Activated CD4-positive, CD25-positive, alpha-beta regulatory T cell treated with anti-CD3 and anti-CD28 coated beads, Interleukin-2, amount 50 U/mL, for 24 hours (primary cell): ENCODE measurements at places on chromosomes 5 and 9.

- no peak for ATAC-seq
These were observed 46.8 kb upstream of the NXNL2 start for GRCh38 chr9:88488166-88488565.

DNA sequence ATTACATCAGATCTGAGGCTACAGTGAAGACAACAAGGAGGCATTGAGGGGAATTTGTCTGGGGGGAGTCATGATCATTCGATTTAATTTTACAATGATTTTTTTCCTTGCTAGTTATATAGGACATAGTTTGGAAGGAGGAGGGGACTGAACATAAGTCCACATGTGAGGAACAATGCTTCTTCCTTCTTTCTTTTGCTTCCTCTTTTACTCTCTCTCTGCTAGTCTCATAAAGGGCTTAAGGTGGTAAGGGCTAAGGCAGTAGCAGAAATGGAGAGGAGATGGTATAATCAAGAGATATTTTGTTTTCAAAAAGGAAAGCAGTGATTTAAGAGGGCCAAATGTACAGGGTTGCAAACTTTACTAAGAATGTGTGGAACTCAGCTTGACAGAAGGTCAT lies 64.3 kb downstream of the GRIN3A start:
- ATAC-seq: no peak

DNA sequence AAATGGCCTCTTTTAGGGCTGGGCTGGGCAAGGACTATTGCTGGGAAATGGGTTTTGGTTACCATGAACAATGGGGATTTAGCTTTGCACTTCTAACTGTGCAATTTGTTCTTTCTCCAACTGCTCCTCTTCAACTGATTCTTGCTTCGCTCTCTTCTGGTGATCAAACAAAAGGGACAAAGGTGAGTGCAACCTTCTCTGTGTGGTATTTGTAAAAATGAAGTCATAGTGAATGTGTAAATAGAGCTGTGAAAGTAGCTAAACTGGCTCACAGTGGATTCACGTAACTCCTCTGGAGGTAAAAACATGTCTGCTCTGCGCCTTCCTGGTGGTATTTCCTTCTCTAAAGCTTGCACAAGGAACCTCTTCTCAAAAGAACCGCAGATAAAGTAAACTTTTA lies 20.9 kb upstream of the SPINK14 start:
- no peak for ATAC-seq

- ATAC-seq: no peak
These were observed 478.1 kb upstream of the SMC2 start for GRCh38 chr9:103615994-103616393.

DNA sequence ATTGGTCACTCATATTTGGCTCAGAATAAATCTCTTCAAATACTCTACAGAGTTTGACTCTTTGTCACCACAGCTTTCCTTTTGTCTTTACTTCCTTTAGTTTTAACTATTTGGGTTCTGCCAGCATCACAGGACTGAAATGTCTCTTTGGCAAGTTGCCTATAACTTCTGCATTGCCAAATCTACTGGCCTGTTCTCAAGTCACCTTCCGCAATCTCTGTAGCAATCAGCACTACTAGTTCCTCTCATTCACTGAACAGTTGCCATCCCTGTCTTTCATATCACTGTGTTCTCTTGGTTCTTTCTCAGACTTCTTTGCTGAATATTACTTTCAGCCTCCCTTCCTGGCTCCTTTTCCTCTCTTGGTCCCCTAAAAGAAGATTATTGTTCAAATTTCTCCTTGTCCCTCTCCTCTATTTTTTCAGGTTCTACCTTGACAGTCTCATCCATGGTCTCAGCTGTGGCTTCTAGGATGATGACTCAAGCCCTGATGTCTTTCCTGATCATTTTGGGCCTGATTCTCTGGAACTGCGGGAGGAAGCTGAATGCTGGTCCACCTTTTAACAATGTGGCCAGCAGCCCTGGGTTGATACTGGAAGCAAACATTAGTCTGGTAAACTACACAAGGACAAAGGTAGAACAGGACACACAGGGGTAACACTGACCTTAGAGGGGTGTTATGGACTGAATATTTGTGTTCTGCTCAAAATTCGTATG lies 44.0 kb upstream of the LIFR start:
- ATAC-seq: no peak

DNA sequence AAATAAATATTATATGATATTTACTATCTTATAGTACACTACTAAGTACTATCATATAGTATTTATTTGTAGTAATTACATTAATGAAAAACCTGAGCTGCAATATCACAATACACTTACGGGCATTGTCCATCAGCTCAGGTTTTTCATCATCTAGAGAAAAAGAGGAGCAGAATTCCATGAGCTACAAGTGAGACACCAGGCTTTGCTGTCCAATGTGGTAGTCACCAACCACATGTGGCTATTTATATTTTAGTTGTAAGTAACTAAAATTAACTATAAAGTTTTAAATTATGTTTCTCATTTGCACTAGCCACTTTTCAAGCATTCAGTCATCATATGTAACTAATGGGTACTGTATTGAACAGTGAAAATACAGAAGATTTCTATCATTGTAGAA lies 13.8 kb upstream of the NRG2 start:
- ATAC-seq: no peak

DNA sequence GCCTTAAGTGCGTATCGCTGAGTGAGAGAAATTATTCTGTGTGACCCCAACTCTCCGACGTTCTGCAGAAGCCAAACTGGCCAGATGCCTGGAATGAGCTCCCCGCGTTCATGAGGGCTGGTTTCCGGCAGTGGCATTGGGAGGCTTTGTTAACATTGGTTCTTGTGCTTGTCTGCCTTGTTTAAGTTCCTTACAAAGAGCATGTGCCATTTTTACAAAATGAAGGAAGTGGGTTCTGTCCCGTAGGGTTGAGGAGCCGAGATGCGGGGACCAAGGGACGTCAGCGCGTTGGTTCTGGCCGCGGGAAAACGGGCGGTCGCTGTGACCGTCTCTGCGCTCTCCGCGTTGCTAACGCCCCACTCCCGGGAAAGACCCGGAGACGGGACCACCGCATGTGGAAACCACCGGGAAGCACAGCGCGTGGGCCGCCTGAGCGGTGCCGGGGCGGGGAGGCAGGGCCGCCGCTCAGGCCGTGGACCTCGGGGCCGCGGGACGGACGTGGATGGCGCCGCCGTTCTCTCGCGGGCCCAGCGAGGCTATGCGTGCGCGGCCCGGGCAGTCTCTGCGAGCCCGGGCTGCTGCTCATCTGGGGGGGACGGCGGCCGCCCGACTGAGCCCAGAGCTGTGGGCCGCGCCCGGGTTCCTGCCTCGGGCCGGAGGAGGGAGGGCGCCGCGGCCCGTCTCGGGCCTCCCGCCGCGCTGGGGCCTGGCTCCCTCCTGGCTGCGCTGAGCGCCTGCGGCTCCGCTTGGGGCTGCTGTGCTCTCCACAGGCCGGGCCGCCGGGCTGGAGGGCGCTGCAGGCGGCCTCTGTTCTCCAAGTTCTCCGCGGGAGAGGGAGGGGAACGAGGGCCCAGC lies 13.4 kb downstream of the RABL6 start:
- ATAC-seq: no peak

DNA sequence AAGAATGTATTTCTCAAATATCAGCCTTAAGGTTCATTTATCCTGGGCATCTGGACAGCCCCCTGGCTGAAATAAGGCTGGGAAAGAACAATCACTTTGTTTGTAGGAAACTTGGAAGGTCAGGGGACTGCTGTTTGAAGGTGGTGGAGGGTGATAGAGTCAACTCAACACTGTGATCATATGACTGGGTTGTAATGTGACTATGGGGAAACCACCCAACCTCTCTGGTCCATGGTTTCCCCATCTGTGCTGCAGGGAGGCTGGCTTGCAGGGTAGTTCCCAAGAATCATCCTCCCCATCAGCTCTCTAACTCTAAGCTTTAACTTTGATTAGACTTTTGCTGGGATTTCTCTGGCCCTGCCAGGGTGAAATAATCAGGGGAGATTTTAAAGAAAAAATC lies 10.0 kb downstream of the INSYN2B start:
- ATAC-seq: peak; percentile 41

- ATAC-seq: peak; percentile 86
These were observed 17.2 kb upstream of the GCNT1 start for GRCh38 chr9:76441551-76442322.

GRCh38 chr5:151139015-151139414 lies 18.6 kb downstream of the ANXA6 start:
- ATAC-seq: no peak

GRCh38 chr9:131824155-131824594 lies 84.3 kb upstream of the RAPGEF1 start:
- ATAC-seq: no peak

- ATAC-seq: no peak
These were observed 217.5 kb downstream of the TMEM161B start for GRCh38 chr5:88051148-88051547.

GRCh38 chr5:17143335-17143734 lies 74.1 kb upstream of the BASP1 start:
- ATAC-seq: no peak

GRCh38 chr5:1494780-1495524 lies 28.8 kb downstream of the LPCAT1 start:
- ATAC-seq: peak; percentile 28

DNA sequence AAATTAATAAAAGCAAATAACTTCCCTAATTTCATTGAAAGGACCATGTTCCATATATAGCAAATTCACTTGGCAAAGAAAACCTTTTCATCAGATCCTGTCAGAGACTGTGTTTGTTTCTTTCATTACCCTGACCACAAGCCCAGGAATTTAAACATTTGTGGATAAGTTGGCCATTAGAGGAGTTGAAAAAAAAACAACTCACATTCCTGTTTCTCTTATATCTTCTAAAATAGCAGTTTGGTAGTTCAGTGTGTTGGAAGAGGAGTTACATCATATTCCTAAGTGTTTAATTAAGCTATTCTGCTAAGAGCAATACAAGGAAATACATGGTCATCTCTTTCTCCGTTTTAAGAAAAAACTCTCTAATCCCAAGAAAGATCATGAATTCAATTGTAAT lies 505.6 kb downstream of the TLE1 start:
- no peak for ATAC-seq

DNA sequence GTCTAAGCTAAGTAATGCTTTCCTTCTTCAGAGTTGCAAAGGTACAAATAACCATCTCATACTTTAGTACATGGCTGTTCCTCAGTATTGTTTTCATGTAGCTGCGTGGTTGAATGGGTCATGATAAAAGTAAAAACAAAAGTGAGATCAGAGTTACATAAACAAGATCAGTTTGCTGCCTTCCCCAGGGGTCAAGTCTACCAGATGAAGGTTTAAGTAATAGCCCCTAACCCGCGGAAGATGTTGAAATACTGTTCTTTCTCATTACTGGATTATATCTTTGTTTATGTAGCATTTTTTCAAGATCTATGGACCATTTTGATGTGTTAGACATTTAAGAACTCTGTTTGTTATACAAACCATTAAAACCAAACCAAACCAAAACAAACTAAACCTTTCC lies 34.1 kb upstream of the ARRDC3 start:
- no peak for ATAC-seq

DNA sequence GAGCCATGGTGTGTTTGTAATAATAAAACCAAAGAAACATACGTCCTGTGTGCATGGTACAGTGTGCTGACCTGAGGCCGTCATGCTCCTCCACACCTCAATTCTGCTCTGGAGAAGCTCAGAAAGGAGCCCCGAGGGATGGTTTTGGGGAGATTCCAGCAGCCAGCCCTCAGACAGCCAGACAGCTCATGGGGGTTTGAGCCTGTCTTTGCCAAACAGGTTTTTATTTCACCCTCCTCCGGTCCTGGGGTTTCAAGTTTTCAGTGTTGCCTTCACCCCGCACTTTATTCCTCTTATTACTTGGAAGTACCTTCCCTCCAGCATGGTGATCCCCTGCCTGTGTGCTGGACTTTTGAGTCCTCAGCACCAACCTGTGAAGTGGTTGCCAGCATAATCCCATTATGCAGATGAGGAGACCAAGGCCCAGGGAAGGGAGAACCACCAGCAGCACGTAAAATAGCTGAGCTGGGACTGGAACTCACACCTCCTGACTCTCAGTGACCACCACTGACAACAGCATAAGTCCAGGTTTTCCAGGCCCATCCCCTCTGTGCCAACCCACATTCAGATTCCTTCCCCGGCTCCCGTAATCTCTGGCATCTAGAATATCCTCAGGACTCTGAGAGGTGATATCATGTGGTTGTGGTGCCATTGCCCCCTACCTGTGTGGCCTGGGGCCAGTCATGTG lies 35.1 kb downstream of the TGFBI start:
- no peak for ATAC-seq

DNA sequence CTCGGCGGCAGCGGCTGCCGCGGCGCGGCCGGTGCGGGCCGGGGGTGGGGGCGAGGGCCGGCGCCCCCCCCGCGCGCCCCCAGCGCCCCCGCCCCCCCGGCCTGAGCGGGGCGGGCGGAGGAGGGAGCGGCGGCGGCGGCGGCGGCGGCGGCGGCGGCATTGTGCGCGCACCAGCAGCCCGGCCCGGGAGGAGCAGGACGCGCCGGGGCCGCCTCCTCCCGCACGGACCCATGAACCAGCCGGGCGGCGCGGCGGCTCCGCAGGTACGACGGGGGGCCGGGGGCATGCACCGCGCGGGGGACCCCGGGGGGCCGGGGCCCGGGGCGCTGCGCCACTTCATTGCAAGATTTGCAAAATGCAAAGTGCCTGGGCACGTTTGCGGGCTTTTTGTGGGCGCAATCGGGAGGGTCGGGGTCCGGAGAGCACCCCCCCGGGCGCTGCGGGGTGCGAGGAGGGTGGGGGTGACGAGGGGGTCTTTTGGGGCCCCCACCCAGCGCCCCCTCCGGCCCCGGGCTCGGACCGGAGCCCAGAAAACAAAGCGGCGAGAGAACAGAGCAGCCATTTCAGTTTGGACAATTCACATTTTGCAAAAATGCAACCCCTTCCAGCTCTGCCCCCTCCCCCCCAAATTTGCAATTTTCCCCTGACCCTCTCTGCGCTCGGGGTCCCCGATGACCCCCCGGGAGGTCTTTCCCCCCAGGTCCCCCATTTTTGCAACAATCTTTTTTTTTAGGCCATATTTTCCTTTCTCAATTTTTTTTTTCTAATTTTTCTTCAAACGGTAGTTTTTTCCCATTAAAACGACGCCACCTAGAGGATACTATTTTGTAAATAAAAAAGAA lies at the start of gene ZNF618:
Gene ZNF618 (plus strand): TSS at position 159 of the 842 bp plus-strand sequence. CDS start 72 bp downstream, at position 231.
- peak; percentile 48 for ATAC-seq

GRCh38 chr9:73149371-73150067 lies 2.1 kb upstream of the ANXA1 start:
- peak; percentile 81 for ATAC-seq

- ATAC-seq: no peak
These were observed 13.4 kb downstream of the RGS7BP start for GRCh38 chr5:64519263-64519662.

GRCh38 chr9:126671381-126671831 lies 57.7 kb downstream of the LMX1B start:
- ATAC-seq: no peak
